ENCODE measurements at places on chromosomes 3 and 15.

DNA sequence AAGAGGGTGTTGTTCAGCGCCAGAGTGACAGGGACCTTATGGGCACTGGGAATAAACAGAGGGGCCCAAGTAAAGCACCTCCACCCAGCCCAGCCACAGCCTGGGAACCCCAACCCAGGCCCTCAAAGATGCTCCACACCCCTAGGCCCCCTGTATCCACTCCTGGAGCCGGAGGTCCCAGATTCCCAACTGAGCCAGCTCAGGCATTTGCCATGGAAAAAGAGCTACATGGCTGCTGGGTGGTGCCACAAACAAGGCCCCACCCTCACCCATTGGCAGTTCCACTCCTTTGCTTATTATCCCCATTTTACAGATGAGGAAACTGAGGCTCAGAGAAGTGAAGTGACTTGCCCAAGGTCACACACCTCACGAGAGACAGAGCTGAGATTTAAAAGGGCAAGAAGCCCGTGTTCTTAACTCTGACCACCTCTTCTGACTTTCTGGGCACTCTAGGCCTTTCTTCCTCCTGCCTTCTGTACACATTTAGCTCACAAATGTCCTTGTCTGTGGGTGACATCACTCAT is 16.9 kb downstream of the ANPEP start:
- no peak for DNase-seq

- DNase-seq = peak; percentile 44
These were observed 249.9 kb downstream of the ROBO1 start for GRCh38 chr3:79517766-79518413.

GRCh38 chr3:38404286-38404685 is 49.4 kb upstream of the ACVR2B start:
- DNase-seq = peak; percentile 18

GRCh38 chr15:24150542-24150941 is 463.4 kb upstream of the NDN start:
- no peak for DNase-seq

DNA sequence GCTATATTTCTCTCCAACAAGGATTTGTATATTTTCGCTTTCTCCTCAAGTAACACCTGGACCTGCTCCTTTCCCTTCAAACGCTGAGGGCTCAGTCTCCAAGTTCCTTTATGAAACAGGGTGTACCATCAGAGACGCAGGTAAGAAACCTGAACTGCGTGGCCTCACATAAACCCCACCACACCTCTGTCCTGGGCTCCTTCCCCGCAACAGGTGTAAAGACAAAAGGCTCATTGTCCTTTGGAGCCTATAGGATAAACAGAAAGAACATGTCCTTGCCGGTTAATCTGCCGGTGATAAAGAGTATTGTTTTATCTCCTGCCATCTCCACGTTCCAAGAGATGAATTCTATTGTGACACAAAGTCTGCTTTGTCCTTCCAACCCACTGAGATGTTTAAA is 111.8 kb upstream of the ADAMTS9 start:
- no peak for DNase-seq

DNA sequence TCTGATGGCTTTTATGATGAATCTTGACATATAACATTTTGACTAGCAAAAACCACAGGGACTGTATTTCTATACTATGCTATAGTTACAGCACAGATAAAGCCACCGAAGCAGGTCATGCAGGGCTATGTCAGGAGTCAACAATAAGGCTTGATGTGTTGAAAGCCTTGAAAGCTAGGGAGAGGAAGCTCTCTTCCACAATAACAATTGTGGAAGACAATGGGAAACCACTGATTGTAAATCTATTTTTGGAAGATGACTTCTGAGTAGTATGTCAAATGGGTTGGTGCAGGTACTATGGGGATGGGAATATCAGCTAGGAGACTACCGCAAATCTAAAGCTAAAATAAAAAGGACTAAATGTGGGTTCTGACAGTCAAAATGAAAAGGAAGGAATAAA is 4.0 kb upstream of the AQR start:
- DNase-seq = no peak

DNA sequence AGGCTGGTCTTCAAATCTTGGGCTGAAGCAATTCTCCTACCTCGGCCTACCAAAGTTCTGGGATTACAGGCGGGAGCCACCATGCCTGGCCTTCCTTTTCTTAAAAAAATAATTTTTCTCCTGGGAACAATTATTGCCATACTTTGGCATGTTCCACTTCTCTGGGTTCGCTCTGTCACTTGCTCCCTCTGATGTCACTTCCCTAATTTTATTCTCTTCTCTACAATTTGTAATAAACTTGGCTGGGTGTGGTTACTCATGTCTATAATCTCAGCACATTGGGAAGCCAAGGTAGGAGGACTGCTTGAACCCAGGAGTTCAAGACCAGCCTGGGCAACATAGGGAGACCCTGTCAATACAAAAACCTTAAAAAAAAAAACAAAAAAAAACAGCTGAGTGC is 6.1 kb upstream of the IMPDH2 start:
- no peak for DNase-seq

DNA sequence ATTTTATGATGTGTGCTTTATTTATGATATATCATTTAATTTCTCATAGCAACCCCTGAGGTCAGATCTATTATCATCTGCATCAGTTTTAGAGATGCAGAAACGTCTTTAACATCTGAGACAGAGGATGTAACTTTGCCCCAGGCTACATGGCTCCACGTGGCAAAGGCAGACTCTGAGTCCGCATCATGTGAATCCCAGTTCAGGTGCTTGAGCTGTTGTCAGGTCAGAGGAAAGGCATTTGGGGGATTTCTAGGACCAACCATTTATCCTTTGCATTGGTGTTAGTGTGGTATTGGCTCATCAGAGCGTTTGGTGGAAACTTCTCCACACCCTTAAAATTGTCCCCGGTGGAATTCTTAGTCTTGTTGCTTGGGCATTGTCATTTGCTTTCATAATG is 10.8 kb downstream of the CACNA2D3 start:
- DNase-seq = no peak

GRCh38 chr3:56811546-56812202 is 9.9 kb upstream of the ARHGEF3 start:
- DNase-seq = no peak

GRCh38 chr3:169545606-169546005 is 117.9 kb downstream of the MECOM start:
- DNase-seq = no peak

DNA sequence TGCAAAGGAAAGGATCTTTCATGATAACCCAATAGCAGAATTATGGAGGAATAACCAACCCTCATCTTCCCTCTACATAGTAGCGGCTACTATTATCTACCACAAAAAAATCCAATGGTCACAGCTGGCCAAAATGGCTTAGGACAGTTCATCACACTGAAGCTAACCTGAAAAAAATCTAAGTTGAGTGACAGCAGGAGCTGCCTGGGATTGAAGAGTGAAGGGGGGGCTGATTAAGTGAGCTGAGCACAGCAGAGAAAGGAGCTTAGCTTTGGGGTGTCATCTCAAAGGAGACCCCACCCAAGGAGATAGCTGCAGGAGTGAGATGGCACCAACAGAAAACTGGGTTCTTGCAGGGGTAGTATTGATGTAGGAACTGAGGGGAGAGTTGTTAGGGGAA is 33.6 kb downstream of the CCNL1 start:
- no peak for DNase-seq

GRCh38 chr3:170558427-170558826 is 27.4 kb downstream of the SLC7A14 start:
- no peak for DNase-seq

DNA sequence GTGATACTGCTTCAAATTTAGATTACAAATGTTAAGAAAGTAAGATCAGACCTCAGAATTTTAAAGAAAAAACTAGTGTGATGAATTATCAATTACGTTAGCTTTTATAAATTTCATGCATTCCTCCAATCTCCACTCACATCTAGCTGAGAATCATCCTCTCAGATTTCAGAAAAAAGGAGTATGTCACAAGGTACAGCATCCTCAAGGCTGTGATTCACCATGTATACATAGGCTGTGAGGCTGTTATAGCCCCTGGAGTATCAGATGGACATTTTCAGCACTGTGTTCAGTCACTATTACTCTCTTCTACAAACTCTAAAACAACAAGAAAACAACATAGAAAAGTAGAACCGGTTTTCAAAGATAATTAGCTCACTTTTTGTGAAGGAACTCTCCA is 214.4 kb downstream of the PCCB start:
- DNase-seq = peak; percentile 41

DNA sequence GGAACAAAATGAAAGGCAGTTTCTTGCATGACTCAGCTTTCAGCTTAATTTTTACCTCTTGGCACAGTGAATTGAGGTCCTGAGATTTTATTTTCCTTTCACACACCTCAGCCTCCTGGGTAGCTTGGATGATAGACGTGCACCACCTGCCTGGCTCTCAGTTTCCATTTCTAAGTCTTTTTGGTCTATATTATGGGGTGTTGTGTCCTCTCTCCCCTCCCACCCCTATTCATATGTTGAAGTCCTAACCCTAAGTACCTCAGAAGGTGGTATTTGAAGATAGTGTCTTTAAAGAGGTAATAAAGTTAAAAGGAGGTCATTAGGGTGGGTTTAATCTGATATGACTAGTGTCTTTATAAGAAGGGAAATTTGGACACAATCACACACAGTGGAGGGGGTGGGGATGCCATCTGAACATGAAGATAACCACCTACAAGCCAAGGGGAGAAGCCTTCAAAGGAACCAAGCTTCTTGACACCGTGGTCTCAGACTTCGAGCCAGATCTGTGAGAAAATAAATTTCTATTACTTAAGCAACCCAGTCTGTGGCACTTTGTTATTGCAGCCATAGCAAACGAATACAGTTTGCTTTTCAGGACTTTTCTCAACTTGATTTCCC is 85.2 kb downstream of the STRIT1 start:
- no peak for DNase-seq

- DNase-seq = no peak
These were observed 772 bp downstream of the FAM81A start for GRCh38 chr15:59438625-59439290.
